ENCODE measurements at places on chromosomes 3 and 15. TPM values are rescaled to one million over a fixed set of nuclear protein-coding genes. Genes with fewer than 3 reads are reported as not detected.

The SLC51B gene
- not detected for total RNA-seq

The PROK2 gene
- not detected for total RNA-seq

The SAMD7 gene
- total RNA-seq, result not detected

GRCh38 chr3:12041446-12042041 lies 37.4 kb downstream of the SYN2 start:
- DNase-seq, result no peak

GRCh38 chr3:98733053-98733811 lies 29.9 kb upstream of the ST3GAL6 start:
- DNase-seq, result no peak

GRCh38 chr15:89395996-89396395 lies 61.4 kb upstream of the POLG start:
- no peak for DNase-seq
